ENCODE measurements at places on chromosomes 2 and 18.

GRCh38 chr18:67282796-67283195, 233.7 kb downstream of the DSEL start:
- no peak for DNase-seq

GRCh38 chr2:225765820-225766219, 366.3 kb downstream of the NYAP2 start:
- no peak for DNase-seq

DNA sequence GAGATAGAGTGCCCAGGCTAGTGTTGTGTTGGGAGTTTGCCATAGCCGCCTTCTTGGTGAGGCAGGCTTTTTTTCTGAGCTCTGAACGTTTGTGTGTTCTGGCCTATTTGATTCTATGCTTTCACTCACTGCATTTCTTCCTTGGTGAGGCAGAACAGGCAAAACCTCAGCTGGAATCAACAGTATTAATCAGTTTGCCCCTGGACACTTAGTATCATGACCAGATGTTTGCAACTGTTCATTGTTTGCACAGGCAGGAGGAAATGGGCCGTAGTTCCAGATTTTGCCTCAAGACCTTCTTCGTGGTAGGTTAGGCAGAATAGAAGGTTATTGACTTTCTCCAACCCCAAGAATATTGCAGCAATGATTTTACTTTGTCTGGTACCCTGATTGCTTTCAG, 218.1 kb upstream of the RASGRP3 start:
- no peak for DNase-seq

- no peak for DNase-seq
Measured at GRCh38 chr2:57563015-57563414, 483.6 kb upstream of the VRK2 start.

DNA sequence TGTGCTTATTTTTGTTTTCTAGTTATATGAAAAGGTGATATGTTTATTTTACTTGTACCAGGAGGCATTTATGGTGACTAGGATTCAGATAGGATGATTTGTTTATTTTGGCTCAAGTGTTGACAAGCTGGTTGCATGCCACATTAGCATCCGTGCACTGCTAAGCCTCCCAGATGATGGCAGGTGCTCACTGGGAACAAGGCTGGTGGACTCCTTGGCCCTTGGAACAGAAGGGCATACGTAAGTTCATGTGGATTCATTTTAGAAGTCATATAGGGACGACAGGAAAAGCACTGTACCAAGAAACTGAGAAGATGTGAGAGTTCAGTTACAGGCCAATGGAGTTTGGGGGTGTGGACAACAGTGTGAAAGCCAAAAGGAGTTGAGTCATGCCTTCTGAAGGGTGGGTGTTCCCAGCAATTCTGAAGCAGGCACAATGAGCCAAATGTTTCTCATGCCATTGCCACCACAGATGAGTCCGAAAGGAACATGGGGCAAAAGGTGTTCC, 166.2 kb downstream of the PHLPP1 start:
- peak; percentile 91 for DNase-seq

- no peak for DNase-seq
Measured at GRCh38 chr2:181128199-181128598, 147.8 kb downstream of the UBE2E3 start.

GRCh38 chr2:3483986-3484960, 35.1 kb downstream of the ADI1 start:
- DNase-seq, result no peak

GRCh38 chr2:18912225-18912888, 323.0 kb upstream of the NT5C1B start:
- no peak for DNase-seq

- no peak for DNase-seq
Measured at GRCh38 chr2:67379048-67379447, 18.1 kb upstream of the ETAA1 start.

DNA sequence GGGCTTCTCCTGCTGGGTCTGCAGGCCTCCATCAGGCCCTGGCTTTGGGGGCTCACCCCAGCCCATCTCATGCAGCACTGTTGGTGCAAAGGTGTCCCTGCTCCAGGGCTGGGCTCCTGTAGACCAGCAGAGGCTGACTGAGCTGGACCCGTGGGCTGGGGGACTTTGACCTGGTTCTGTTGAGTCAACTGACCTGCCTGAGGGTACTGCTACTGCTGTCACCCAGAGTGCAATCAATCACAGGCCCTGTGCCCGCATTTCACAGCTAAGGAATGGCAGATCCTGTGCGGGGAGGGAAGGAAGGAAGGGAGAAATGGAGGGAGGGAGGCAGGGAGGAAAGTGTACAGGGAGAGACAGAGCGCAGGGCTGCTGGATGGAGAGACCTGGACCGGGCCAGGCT, 136.8 kb downstream of the TPO start:
- no peak for DNase-seq

DNA sequence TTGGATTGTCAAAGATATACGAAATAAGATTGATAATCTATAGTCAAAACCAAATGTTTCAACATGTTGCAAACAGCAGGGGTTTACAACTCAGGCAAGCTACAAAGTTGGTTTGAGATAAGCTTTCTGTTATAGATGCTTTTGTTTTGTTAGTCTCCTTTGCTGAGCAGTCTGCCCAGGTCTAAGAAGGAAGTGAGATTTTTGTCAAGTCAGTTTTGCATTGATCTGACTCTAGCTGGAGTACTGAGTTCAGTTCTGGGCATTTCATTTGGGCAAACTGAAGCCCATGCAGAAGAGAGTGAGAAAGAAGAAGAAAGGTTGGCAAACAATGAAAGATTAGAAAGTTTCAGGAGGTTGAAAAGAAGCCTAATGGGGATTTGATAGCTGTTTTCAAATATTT, 983.0 kb upstream of the SLC39A10 start:
- DNase-seq, result no peak

GRCh38 chr2:205772983-205773382, 90.7 kb downstream of the NRP2 start:
- DNase-seq, result no peak
